T-cell (primary cell): ENCODE measurements at places on chromosomes 13 and 19.

GRCh38 chr13:110290826-110291225 lies 16.1 kb downstream of the COL4A1 start:
- DNase-seq: no peak

DNA sequence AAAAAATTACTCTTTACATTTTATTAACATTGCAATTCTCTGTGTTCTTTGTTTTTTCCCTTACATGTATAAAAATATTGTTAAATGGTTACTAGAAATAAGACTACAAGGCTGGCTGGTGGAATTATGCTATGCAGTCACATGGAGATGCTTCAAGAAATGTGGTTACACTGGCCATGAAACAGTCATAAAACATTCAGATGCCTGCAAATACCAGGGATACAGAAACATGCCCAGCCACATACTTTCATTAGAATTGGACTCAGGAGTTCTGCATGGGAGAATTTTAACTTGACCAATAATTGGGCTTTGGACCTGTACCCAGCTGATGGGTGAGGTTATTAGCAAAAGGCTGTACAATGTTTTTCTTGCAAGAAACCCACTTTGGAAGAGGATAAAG lies 1407.7 kb upstream of the SLC10A2 start:
- no peak for DNase-seq

- no peak for DNase-seq
These were observed 50.0 kb downstream of the STARD13 start for GRCh38 chr13:33235564-33235963.

DNA sequence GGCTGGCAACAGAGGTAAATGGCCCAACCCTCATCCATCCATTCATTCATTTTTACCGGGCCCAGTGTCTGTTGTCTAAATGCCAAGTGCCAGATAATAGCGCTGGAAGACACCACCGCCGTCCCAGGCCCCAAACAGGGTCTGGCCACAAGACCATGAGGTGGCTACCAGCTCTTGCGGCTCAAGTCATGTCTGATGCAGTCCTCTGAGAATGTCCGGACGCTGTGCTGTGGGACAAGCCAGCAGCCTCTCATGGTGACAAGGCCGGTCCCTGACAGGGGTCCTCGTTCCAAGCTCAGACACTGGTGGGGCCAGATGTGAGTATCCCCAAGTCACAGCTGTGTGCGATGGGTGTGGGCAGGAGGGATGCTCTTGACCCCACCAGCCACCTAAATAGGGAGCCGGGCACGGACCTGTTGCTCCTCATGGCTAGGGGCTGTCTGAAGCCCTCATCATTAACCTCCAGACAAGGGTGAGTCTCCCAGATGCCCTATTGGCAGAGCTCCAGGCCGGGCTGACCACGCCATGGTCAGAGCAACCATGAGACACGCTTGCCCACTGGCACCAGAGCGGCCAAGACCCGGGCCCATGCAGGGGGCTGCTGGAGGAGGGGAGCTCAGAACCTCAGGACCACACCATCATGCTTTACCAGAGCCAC lies 58.4 kb downstream of the MLLT1 start:
- no peak for DNase-seq

GRCh38 chr13:44649104-44649428 lies 72.9 kb upstream of the TSC22D1 start:
- no peak for DNase-seq

- DNase-seq: no peak
These were observed 44.3 kb downstream of the MUC16 start for GRCh38 chr19:8965887-8966286.

GRCh38 chr13:97226013-97226412 lies 3.9 kb downstream of the MBNL2 start:
- no peak for DNase-seq

DNA sequence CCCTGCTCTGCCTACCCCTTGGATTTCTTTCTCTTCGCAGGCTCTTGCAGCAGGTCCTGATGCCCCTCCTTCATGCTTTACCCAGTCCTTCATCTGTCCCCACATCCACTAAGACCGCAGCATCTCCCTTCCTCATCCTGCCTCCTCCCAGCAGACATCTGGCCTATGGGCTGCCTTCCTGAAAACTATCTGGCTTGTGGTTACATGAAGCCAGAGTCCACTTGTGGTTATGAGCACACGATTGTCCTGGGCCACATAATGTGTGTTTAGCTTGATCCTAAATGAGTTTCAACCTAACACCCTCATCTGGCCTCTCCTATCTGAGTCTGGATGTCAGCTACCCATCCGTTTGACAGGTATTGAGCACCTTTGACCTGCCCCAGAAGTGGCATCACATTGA lies 5.5 kb upstream of the ZNF175 start:
- no peak for DNase-seq

DNA sequence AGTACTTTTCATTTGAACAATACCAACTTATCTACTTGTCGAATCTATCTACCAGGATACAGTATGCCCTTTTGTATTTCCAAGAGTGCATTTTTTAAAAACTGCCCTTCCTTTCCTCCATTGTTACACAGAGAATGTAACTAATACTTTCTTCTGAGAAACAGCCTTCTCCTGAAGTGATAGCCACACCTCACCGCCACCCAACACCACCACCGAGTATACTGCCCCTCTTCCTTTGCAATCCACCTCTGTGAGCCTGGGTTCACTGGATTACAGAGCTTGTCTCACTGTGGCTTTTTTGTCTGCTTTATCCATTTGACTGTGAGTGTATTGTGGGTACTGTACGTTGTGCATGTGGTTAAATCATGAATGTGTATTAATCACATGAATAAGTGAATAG lies 305.4 kb downstream of the KLF12 start:
- no peak for DNase-seq

DNA sequence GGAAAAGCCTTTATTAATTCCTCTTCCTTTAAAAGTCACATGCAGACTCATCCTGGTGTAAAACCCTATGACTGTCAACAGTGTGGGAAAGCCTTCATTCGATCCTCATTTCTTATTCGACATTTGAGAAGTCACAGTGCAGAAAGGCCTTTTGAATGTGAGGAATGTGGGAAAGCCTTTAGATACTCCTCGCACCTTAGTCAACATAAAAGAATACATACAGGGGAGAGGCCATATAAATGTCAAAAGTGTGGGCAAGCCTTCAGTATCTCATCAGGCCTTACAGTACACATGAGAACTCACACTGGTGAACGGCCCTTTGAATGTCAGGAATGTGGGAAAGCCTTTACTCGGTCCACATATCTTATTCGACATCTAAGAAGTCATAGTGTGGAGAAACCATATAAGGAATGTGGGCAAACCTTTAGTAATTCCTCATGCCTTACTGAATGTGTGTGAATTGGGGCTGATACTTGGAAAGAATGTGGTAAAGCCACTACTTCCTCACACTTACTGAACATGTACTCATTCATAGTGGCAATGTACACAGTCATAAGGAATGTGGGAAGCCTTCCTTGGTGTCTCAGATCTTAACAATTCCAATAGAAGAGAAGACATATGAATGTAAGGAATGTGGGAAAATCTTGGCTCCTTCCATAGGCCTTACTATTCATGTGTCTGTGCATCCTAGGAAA lies 18.8 kb downstream of the ZNF559 start:
- no peak for DNase-seq

DNA sequence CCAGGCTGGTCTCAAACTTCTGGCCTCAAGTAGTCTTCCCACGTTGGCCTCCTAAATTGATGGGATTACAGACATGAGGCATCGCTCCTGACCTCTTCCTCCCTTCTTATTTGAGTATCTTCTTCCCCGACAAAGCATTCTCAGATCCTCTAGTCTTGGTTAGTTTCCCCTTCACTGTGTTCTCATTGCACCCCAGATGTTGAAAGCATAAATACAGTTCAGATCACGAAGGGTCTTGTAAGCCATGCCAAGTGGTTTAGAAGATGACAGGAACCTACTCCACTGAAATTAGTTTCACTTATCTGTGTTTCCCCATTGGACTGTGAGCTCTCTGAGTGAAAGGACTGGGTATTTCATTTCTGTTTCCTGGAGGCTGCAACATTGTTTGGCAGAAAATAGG lies 100.7 kb downstream of the DGKH start:
- DNase-seq: no peak

DNA sequence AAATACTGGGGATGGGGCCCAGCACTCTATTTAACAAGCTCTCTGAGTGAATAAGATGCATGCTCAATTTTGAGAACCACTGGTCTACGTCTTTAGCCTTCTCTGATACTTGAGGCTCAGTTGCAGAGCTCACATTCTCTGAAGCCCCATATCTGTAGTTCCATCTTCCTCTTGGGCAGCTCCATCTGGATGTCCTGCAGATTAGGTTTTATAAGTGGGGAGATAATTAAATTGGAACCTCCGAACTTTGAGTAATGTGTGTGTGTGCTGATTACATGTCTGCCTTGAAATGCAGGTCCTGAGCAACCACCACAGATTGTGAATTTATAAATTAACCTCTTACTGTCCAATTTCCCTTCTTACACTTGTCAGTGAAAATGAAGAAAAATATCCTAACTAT lies 7.2 kb upstream of the RASL11A start:
- no peak for DNase-seq

DNA sequence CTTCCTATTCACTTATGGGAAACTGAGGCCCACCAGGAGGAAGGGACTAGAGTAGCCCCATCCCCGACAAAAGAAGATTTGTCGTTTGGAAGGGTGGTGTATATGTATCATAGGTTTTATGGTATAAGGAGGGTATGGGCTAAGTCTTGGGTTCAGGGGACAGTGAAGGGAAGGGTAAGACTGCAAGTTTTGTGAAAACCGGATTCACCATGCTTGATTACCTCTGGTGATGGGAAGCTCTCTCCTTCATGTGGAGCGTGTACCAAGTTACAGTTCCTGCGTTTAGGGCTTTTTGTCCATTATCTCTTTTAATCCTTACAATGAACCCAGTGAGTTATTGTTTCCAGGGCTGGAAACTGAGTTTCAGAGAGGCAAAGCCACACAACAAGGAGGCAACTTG lies 3.8 kb downstream of the VASP start:
- no peak for DNase-seq
